ENCODE measurements at places on chromosomes 6 and 20. TPM values are rescaled to one million over a fixed set of nuclear protein-coding genes. Genes with fewer than 3 reads are reported as not detected.

SMIM26 gene
- 90.3 TPM for total RNA-seq

EFCAB8 gene
- total RNA-seq: not detected

- DNase-seq: no peak
These were observed 60.2 kb downstream of the UBE2V1 start for GRCh38 chr20:50052550-50053361.

DNA sequence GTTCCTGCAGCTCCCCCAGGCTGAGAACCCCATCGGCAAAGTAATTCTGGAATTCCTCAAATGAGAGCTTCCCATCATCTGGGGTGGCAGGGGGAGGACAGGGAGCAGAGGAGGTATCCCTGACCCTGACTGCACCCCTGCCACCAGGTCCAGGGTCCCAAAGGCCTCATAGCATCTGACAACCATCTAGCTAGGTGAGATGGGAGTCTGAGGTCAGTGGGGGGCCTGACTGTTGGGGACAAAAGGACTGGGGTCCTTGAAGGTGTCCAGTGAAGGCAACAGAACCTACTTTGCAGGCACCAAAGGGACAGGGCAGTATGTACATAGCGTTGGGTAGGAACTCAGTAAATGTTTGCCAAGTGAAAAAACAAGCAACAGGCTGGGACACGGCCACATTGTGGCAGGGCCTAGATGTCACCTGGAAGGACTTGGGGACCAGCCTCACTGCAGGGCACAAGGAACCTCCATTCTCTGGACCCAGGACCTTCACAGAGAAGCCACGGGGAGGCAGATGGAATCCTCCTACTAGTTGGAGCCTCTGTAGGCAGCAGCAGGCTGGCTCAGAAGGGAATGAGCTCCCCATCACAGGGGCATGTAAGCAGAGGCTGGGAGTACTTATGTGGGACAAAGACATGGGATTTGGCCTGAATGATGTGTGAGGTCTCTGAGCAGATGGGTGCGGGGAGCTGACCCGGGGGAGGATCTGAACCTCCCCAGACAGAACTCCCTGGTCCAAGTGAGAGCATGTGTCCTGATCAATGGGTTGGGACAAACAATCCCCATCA, 3.3 kb downstream of the NECAB3 start:
- peak; percentile 3 for DNase-seq

DNA sequence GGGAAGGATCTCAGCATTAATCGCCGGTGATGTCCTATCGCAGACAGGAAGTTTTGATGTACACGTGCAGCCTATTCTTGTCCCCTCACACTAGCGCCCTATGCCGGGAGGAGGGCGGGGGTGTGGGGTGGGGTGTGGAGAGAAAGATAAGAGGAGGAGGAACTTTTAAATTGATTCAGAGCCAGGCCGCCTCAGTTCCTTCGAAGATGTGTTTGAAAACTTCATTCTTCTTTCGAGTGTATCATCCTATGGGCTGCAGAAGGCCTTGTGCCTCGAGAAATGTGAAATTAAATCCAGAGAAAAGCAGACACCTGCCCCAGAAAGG, 2.5 kb upstream of the POU3F2 start:
- no peak for DNase-seq

GRCh38 chr20:19628570-19629134, 129.4 kb upstream of the RIN2 start:
- DNase-seq: peak; percentile 50

GRCh38 chr20:17500271-17500670, 30.9 kb downstream of the BFSP1 start:
- DNase-seq: no peak

DNA sequence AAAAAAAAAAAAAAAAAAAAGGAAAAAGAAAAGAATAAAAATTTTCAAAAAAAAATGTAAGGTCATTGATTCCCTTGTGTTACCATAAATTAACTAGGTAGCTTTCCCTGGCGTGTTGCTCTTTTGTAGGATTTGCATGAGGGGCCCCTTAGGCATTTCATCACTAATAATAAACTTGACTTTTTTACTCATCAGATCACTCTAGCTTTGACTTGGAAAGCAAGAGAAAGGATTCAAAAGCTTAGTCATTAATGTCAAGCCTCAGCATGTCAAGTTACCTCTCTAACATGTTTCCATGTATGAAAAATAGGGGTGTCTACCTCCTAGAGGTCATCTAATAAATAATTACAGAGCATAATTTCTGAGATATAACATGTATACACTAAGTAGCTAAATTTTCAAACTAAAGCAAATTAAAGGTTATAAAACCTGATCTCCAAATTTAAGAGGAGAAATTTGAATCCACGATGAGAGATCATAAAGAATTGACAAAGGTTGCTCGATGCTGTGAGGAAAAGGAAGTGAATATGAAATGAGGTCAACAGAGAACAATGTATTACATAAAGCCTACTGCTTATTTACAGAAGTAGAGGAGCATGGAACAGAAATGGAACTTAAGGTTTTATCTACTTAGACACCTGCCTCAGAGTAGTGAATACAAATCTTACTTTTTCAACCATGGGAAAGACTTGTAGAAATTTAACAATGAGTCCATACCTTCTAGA, 86.8 kb downstream of the ARHGAP18 start:
- no peak for DNase-seq
